ENCODE measurements at places on chromosomes 7 and 10.

DNA sequence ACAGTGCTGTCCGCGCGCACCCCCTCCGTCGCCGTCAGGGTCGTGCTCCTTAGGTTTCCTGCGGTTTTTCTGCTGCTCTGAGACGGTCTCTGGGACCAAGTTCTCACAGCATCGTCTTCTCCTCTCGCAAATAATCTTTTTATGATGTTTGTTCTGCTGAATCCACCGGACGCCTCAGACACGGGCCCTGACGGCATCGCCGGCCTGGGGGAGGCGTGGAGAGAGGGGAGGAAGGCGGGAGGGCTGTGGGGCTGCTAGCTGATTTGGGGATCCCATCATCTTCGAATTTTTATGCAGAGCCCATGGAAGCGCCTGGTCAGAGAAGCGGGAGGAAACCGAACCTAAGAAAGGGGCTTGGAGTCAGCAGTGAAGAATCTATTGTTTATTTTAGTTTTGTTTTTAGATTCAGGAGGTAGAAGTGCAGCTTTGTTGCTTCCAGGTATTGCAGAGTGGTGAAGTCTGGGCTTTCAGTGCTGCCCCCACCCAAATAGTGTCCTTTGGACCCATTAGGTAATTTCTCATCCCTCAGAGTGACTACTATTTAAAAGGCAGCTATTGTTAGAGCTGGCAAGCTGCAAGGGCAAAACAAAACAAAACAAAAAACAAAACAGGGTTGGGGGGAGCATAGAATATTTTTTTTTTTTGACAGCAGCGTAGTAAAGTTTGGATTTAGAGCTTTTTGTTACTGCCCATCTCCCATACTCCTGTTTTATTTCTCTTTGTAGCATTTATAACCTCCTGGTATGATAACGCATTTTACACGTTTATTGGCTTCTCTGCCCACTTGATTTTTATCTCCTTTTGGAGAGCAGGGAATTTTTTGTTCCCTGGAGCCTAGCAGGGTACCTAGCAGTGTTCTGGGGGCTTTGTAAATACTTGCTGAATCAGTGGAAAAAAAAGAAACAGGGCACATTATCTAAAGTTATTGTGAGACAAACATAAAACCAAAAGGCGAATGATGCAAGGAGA lies 92.6 kb downstream of the SPAG6 start:
- no peak for DNase-seq

DNA sequence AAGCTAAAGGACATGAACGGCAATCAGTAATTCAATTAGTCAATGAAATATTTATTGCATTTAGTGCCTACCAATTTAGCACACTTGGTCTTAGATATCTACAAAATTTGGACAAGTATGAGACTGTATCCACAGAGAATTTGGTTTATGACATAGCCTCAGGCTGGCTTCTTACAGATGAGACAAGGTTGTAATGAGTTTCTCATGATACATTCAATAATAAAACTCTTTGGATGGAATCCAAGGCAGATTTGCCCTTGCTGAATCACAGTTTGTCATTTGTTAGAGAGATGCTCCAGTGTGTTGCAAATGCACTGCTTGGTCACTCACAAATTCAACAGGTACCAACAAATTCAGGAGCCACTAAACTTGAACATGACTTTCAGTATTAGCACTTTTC lies 162.5 kb downstream of the GPR37 start:
- DNase-seq: no peak

DNA sequence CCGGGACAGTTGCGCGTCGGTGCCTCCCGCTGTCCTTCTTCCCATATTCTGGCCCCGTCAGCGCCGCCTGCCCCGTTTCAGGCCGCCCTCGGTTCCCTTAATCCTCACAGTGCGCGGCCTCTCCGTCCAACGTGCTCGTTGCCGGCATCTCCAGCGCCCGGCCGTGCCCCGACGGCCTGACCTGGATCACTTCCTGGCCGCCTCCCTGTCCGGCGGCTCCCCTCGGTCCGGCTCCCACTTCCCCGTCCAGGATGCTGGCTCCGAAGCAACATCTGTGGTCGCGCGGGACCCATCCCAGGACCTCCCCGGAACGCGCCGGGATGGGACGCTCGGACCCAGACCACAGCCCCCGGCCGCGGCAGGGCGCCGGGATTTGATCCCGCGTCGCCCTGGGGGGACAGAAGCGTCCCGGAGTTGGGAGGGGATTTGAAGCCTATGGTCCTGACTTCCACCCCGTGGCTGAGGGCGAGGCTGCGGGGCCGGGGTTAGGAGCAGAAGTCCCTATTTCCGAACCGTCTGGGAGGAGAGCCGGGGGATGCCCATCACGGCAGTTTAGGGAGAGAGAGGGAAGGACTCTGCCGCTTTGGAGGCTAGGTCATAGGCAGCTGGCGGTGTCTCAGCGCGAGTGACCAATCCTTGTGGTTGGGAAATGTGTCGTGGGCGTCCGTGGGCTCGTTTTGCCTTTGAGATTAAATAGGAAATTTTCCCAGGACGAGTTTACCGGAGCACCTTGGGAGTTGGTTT lies 53.8 kb downstream of the KCTD7 start:
- no peak for DNase-seq

DNA sequence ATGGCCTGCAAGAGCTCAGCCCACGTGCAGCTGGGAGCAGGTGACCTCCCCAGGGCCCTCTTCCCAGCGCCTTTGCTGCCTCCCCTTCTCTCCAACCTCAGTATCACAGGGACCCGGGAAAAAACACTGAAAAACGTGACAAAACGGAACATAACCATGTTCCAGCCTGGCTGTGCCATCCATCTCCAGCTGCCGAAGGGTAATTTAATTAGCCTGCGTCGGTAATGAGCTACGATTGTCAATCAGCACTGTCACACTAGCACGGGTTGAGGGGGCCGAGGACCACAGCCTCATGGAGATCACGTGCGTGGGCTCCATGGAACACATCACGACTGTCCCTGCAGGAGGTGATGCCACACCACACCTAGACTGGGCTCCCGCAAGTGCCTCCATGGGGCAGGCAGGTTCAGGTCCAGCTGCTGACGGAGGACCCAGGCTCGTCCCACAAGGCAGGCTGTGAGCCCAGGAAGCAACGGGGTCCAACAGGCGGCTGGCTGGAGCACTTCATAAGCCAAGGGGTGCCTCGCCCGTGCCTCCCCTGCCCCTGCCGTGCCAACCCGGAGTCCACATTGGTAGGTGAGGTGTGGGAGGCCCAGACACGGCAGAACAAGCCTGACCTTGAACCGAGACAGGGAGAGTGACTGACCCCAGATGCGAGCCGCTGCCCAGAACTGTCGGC lies 199.5 kb downstream of the ELFN1 start:
- DNase-seq: no peak

GRCh38 chr7:93407239-93407638 lies 167.3 kb downstream of the CALCR start:
- no peak for DNase-seq

DNA sequence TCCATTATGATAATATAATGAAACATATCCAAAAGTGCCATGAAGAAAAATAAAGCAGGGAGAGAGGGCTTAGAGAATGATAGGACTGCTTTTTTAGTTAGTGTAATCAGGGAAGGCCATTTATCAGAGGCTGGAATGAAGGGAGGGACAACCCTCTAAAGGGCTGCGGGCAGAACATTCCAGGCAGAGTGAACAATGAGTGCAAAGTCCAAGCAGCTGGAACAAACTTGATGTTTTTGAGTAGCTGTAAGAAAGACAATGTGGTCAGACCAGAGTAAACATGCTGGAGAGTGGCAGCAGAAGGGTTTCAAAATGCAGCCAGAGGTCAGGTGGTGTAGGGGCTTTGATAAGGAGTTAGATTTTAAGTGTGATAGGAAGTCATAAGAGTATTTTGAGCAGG lies 65.6 kb upstream of the CCDC6 start:
- no peak for DNase-seq

GRCh38 chr7:158491094-158491493 lies 96.5 kb downstream of the PTPRN2 start:
- DNase-seq: no peak

- DNase-seq: no peak
These were observed 24.9 kb downstream of the MBL2 start for GRCh38 chr10:52747694-52748093.

DNA sequence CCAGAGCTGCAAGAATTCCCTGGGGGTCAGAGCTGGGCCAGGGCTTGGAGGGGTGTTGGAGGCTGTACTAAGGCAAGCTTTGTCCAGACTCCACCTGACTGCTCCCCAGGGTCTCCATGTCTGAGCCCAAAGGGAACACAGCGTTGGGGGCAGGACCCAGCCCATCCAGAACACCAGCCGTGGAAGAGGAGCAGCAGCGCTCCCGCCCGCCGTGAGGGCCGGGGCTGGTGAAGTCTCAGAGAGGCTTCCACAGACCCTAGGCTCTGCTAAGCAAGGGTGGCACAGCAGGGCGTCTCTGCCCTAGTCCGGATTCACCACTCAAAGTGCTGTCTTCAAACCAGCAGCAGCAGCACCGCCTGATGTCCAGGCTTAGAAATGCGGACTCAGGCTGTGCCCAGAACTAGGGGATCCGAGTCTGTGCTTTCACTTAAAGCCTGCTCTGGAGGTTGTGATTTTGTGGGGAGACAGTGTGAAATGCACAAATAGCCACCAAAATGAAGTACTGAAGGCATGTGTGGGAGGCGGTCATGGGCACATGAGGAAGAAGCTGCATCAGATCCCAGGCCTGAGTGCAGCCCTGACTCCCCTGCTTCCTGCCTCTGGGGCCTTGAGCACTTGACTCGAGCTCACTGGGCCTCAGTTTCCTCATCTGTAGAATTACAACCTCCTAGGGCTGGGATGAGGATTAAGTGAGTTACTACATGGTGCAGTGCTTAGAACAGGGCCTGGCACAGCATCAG lies 16.6 kb upstream of the AQP1 start:
- no peak for DNase-seq

DNA sequence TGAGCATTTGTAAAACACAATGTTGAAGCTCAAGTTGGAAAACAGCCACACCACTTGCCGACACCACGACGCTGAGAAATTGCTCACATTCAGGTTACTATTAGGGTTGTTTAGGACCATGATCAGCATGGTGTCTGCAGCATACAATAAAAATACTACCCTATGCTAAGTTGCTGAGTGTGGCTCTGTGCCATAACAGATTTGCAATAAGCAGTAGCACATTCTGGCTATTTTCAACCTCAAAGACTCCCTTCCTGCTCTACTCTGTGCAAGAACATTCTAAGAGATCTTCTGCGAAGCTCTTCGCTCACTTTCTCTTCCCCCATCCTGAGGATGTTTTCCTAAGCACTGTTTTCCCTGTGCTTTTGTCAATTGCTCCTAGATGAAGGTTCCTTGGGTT lies 38.3 kb downstream of the GPAM start:
- no peak for DNase-seq

GRCh38 chr7:20642166-20642565 lies 26.7 kb downstream of the ABCB5 start:
- DNase-seq: no peak

DNA sequence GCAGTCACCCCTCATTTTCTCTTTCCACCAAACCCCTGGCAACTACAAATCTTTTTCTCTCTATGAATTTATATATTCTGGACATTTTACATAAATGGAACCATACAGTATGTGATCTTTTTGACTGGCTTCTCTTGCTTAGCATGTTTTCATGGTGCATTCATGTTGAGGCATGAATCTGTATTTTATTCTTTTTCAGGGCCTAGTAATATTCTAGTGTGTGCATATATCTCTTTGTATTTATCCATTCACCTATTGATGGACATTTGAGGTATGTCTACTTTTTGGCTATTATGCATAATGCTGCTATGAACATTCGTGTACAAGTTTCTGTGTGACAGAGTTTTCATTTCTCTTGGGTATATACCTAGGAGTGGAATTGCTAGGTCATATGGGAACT lies 78.2 kb downstream of the HACD1 start:
- no peak for DNase-seq

DNA sequence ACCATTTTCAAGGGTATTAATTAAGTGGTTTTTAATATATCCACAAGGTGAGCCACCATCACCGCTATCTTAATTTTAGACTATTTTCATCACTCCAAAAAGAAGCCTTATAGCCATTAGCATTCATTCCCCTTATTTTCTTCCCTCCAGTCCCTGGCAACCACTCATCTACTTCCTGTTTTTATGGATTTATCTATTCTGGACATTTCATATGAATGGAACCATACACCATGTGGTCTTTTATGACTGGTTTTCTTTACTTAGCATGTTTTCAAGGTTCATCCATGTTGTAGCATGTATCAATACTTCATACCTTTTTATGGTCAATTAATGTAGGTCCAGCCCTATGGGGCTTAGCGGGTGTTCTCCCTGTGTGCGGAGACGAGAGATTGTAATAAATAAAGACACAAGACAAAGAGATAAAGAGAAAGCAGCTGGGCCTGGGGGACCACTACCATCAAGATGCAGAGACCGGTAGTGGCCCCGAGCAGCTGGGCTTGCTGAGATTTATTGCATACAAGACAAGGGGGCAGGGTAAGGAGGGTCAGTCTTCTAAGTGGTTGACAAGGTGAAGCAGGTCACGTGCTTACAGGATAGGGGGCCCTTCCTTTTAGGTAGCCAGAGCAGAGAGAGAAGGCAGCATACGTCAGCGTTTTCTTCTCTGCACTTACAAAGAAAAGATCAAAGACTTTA lies 14.6 kb downstream of the WBP1L start:
- DNase-seq: no peak

DNA sequence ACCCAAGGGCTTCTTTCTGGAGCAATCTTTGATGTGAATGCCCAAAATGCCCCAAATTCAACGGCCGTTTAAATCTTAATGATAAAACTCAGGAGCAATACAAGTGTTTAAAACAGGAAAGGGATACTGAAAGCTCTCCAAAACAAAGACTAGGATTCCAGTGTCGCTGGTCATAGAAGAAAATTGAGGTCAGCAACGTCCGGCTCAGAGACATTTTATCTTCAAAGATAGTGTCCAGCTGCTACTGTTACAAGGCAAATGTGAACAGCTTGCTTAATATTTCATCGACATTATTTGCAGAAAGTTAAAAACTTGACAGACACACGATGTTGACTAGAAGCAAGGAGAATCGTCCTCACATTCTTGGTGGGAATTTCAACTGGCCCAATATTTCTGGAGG lies 15.4 kb upstream of the CTBP2 start:
- no peak for DNase-seq

DNA sequence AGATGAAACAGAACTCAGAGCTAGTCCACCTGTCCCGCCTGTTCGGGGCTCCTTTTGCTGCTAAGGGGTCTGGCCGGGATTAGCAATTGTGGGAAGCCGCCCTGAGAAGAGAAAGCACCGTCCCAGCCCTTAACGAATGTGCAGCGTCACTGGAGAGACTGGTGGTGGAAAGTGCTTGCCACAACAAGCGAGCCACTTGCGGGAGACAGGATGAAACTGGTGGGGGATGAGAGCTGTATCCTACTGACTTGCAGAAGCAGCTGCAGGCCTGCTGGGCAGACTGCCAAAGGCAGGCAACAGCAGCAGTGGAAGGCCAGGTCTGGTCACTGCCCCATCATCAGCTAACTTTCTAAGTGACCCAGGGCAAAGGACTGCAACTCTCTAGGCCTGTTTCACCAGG lies 95.4 kb downstream of the FAM53B start:
- no peak for DNase-seq

All from SW 1271 (cell line).